ENCODE measurements at places on chromosomes 5 and 9.

GRCh38 chr9:75653335-75653734 is 237.1 kb upstream of the PCSK5 start:
- no peak for DNase-seq

GRCh38 chr5:66013397-66013796 is 87.0 kb downstream of the ERBIN start:
- no peak for DNase-seq

DNA sequence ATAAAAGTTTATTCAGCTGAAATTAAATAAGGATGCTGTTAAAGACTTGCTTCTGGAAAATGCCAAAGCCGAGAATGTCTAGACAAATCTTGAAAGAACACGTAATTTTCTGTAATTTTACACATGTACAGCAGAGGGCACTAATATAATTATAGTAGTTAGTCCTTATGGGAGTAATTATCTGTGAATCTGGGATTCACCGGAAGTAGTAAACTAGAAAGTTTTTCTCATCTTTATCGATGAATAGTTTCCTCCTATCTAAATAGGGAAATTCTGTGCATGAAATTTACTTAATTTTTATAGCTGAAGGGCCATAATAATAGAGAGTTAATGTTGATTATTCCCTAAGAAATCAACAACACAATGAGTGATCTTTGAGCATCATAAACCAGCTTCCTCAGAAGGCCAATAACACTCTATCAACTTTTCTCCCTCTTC is 18.4 kb upstream of the CNTLN start:
- DNase-seq, result no peak

DNA sequence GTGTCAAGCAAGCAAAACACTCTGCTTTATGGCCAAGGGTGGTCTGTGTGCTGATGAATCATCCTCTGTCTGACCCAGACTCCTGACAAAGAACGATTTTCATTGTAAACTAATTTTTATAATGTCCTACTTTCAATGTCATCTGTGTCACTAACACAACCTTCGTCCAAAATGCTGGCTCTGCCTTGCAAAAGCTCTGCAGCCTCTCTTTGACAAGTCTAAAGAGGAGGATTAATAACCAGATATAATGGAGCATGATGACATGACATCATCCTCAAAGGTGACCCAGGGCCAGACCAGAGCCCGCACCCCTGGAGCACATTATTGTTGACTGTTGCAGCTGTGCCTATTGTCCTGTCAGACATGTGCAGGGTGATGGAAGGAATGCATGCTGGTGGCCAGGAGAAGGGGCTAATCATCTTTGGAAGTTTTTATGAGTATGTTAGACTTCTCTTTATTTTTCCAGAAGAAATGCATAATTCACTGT is 589.4 kb downstream of the NR2F1-AS1 start:
- DNase-seq, result no peak

DNA sequence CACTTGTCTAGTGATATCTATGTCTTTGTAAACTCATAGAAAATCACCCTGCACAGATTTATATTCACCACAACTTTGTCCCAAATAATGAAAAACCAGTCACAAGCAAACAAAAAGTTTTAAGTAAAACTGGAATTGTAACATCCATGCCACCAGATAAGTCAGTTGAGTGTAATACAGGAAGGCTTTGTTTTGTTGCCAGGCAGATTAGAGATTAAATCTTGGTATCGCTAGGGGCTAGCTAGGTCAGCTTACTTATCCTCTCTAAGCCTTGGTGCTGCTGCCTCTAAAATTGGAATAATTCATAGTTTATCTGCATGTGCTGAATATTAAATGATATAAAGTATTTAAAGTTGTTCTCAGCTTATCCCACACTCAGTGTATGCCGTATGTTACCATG is 1062.5 kb downstream of the CDH9 start:
- DNase-seq, result no peak

GRCh38 chr9:10700291-10700690 is 87.5 kb upstream of the PTPRD start:
- no peak for DNase-seq

- no peak for DNase-seq
These were observed 54.4 kb upstream of the SH3PXD2B start for GRCh38 chr5:172508471-172509404.

- DNase-seq, result no peak
These were observed 278.0 kb downstream of the DRD1 start for GRCh38 chr5:175166026-175166425.

DNA sequence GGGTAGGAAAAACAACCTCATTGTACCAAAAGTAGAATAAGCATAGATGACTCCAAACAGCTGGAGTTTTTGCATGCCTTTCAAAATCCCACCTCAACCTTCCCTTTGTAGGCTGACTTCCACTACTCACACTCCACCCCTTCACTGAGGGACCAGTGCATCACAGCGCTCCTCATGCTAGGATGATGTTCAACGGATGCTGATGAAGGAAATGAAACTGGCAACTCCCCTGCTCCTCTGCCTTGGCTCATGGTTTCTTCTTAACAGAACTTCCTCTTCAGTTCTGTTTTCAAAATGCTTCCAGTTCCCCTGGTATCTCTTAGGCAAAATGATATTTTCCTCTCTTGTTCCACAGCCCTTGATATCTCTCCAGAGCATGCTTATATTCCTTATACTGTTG is 29.0 kb downstream of the LIFR start:
- DNase-seq, result no peak

DNA sequence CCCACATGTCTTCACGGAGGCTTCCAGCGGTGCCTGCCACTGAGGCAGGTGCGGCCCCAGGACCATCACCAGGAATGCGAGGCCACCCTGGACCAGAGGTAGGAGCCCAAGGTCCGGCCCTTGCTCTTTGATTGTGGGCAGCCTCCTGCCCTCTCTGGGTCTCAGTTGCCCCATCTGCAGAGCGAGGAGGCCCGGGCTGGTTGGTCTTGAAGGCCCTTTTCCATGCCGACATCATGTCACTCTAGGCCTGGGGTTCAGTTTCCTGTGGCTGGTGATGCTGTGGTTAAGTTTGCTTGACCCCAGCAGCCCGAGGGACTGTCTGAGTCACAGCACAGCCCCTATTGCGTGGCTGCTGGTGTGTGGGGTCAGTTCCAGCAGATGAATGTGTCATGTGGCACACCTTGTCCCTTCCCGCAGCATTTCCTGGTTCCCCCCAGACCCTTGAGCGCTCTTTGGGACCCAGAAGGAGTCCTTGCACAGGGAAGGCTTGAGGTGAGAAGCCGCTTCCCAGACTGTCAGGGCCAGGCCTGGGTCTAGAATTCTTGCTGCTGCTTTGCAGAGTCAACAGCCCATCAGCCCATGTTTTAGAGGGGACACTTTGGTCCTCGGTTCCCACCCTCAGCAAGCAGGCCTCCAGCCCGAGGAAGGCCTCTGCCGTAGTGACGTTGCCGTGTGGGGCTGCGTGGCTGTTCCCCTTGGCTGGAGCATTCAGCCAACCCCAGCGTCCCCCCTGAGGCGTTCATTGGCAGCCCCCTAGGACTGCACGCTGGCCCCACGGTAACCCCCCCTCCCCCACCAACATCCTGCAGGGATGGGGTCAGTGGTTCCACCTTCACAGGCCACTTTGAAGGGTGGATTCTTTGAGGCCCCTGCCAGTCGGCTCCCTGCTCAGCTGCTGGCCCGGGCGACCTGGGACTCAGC is 31.0 kb upstream of the HMCN2 start:
- DNase-seq, result no peak

- DNase-seq, result no peak
These were observed 57.0 kb downstream of the CFAP90 start for GRCh38 chr5:7793895-7794294.

DNA sequence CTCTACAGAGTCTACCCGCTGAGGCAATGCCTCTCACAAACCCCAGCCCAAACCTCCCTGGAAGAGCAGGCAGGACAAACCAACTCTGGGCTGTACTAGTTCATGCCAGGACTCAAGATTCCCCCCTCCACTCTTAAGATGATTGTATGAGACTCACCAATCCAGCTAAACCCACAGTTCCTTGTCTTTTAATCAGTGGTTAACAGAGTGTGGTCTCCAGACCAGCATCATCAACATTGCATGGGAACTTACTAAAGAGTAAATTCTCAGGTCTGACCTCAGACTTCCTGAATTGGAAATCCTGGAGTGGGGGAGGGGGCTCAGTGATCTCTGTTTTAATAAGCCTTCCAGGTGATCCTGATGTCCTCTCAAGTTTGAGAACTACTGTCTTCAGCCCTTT is 240.9 kb downstream of the GAS1 start:
- no peak for DNase-seq

- DNase-seq, result no peak
These were observed 215.0 kb downstream of the ROR2 start for GRCh38 chr9:91735049-91735448.

DNA sequence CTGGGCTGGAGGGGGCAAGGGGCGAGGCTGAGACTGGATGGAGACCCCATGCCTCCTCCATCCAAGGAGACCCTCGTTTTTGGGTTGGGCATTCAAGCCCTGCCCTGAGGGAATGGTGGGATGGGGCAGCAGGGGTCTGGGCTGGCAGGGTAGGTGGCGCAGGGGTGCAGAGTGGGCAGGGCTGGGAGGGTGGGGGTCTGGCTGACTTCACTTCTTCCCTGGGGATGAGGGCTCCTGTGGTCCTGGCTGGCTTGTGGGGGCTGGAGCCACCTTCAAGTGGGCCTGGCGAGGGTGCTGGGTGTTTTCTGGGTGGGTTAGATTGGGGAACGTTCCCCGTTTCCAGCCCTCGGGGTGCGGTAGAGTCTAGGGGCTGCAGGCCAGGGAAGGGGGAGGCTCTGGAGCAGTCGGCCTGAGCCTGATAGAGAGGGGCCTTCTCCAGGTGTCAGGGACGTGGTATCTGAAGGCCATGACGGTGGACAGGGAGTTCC is 412 bp downstream of the LCN1 start:
- no peak for DNase-seq

- no peak for DNase-seq
These were observed 48.6 kb upstream of the SLCO6A1 start for GRCh38 chr5:102547141-102548035.

DNA sequence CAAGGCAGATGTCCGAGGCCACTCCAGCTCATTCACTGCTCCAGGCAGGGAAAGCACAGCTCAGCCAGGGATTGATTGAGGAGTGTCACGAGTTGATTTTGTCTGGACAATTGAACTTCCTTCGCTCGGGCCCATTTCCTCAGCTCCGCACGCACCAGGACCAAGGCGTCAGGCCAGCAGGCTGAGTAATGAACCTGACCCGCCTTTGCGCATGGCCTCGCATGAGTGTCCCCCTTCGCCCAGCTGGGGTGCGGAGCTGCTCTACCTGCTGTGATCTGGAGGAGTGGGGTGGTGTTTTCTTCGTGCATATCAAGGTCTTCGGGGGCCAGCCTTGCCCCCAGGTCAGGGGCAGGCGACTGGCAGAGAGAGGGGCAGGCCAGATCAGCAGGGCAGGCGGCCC is 44.0 kb downstream of the VAV2 start:
- DNase-seq, result no peak

Measured in activated CD4-positive, alpha-beta T cell treated with anti-CD3 and anti-CD28 coated beads, Interleukin-2, amount 50 U/mL, for 4 hours (primary cell).